ENCODE measurements at places on chromosomes 12 and 14.

- DNase-seq = no peak
Observed at GRCh38 chr12:100229036-100229635, 28.5 kb downstream of the ACTR6 start.

GRCh38 chr12:101697930-101698799, 725 bp downstream of the CHPT1 start:
- DNase-seq = peak; percentile 6

GRCh38 chr14:56212521-56212920, 94.3 kb downstream of the PELI2 start:
- no peak for DNase-seq

- no peak for DNase-seq
Observed at GRCh38 chr14:104580961-104581360, 1.4 kb downstream of the C14orf180 start.

GRCh38 chr12:121916719-121917118, 1.7 kb upstream of the CFAP251 start:
- no peak for DNase-seq

GRCh38 chr12:25257590-25258324, 7.0 kb upstream of the KRAS start:
- DNase-seq = no peak

- no peak for DNase-seq
Observed at GRCh38 chr12:62856454-62856853, 78.5 kb downstream of the PPM1H start.

GRCh38 chr14:84064316-84065125, 1465.4 kb upstream of the FLRT2 start:
- no peak for DNase-seq

GRCh38 chr12:101038289-101038871, 171.7 kb downstream of the SLC5A8 start:
- no peak for DNase-seq
